ENCODE measurements at places on chromosomes 16 and 17.

GRCh38 chr17:81032641-81033480 is 2.1 kb upstream of the BAIAP2 start:
- DNase-seq = no peak

DNA sequence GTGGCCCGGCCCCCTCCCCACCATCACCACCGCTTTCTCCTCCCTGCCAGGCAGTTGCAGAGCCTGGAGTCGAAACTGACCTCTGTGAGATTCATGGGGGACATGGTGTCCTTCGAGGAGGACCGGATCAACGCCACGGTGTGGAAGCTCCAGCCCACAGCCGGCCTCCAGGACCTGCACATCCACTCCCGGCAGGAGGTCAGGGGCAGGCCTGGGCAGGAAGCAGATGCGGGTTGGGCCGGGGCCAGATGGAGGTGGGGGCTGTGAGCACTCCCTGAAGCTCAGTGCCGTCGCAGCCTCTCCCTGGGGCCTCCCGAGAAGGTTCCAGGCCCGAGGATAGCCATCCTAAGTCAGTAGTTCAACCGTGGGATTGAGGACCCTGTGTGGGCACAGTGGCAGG is 14.2 kb upstream of the ADGRG3 start:
- DNase-seq = no peak

DNA sequence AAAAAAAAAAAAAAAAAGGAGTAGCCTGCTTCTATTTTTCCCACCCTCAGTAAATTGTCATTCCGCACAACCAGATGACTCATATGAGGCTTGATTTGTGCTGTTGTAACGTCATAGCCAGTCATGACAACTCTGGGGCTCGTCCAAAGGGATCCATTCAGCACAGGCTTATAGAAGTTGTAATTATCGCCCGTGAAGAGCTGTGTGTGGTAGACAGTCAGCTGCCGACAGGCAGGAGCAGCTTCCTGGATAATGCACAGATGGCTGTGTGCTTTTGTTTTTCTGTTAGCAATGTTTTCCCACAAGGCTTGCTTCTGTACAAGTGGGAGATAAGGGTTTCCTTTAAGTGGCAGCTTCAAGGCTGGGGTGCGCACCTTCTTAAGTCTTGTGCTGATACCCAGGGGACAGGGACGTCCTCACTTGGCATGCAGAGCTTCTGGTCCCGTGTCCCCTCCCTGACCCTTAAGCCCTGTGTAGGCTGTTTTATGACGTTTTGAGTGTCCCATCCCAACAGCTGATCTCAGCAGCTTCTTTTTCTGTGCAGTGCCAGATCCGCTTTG is 26.0 kb downstream of the SNX29 start:
- no peak for DNase-seq

DNA sequence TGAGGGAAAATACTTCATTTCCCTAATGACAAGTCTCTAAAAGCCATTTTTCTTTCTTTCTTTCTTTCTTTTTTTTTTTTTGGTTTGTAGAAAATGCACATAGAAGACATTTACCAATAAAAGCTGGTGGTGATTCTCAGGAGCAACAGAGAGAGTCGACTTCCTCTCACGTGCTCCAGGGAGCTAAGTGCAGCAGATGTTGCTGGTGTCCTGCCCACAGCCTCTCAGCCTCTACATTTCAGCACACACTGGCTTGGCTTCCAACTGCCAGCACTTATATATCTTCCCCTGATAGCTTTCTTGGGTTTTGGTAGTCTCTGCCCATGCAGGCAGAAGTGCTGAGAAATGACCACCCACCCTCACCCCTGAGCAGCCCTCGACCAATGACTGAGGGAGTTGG is 58.4 kb upstream of the MARCHF10 start:
- no peak for DNase-seq

GRCh38 chr17:61750656-61751055 is 112.7 kb downstream of the BRIP1 start:
- DNase-seq = no peak

DNA sequence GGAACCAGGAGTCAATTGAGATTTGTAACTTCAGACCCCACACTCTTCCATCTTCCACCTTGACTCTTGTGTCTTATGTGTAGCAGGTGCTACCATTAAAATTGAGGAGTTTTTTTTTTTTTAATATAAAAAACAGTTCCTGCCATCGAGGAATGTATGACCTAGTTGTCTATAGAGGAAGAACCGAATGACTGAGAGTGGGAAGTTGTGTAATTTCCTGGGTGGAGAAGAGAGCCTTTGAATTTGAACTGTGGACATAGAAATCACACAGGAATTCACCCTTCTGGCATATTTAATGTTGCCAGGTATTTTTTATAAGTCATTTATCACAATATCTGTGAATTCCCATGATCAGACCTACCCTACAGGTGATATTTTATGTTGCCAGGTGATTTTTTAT is 22.0 kb downstream of the SP2 start:
- DNase-seq = no peak

Measured in H4 (cell line).